Vagina (tissue), 2 donors: ENCODE measurements at places on chromosomes 6 and 20. TPM values are rescaled to one million over a fixed set of nuclear protein-coding genes. Genes with fewer than 3 reads are reported as not detected.

DNA sequence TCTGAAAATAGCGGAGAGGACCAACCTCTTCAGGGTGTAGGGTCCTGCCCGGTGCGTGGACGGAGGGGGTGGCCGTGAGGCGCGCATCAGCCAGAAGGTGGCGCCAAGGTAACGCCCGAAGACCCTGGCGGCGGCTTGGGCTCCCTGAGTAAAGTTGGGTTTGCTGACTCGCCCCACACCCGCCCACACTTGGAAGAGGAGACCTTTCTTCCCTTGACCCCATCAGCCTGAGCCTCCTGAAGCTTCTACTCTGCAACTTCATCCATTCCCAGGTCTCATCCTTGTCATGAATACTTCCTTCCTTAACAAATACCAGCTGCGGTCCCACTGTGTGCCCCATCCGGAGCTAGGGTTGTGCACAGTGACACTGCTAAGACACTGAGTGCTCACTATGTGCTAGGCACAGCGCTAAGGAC is 14.6 kb downstream of the CD40 start:
- no peak for DNase-seq

GRCh38 chr6:17938901-17939300 is 48.5 kb downstream of the KIF13A start:
- no peak for DNase-seq

Gene TUBB2B
- total RNA-seq: 6.9 TPM

DNA sequence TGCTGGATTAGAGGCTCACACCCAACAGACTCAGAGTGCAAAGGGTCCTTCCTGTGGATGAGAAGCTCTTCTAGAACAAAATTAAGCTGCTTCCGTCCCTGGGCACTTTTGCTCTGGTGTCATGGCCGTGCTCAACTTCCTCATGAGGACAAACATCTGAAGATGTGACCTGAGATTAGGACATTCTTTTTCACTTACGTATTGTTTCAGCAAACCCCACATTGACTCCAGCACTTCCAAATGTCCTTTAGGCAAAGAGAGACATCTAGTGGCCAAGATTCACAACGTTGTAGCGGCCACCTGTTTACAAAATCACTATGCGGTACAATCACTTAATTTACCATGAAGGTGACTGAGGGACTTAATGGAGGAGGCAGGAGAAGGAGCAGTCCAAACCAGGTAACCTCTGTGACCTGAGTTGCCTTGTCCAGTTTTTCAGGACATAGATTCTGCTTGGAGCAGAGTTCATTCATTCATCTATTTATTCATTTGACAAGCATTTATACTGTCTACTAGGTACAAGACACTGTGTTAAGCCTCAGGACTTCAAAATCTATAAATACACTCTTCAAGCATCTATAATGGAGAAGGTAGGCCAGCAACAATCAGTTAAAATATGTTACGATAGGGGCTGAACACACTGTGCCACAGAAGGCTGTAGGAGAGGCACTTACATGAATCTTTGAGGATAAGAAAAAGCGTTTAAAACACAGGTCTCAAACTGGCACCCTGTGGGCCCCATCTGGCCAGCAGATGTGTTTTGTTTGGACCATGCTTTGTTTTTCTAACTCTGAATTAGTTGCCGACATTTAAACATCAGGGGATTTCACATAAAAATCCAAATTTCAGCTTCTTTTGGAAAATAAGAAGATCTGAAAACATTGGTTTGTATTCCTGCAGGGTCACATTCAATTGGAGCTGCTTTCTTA is 5.6 kb upstream of the ADGRF1 start:
- DNase-seq: no peak

DNA sequence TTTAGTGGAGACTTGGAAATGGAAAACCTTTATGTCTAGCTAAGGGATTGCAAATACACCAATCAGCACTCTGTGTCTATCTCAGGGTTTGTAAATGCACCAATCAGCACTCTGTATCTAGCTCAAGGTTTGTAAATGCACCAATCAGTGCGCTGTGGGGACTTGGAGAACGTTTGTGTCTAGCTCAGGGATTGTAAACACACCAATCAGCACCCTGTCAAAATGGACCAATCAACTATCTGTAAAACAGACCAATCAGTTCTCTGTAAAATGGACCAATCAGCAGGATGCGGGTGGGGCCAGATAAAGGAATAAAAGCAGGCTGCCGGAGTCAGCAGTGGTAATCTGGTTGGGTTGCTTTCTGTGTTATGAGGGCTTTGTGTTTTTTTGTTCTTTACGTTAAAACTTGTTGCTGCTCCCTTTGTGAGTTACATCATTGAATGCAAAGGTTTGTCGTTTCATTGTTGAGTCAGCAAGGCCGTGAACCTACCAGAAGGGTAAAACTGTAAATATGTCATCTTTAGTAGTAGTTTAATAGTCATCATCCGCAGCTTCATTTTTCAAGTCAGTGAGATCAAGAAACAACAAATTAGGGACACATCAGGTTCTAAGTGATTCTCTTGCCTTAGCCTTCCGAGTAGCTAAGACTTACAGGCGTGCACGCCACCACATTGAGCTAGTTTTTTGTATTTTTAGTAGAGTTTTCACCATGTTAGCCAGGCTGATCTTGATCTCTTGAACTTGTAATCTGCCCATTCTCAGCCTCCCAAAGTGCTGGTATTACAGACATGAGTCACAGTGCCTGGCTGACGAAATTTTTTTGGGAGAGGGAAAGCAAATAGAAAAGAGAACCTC is 22.7 kb upstream of the NUP153 start:
- DNase-seq: no peak

Gene PNLDC1
- total RNA-seq: not detected
